Activated CD4-positive, alpha-beta memory T cell treated with anti-CD3 and anti-CD28 coated beads for 36 hours (primary cell): ENCODE measurements at places on chromosomes 3 and 15.
A peak's percentile ranks its signal among the peaks of the same experiment; 100 is the strongest.

DNA sequence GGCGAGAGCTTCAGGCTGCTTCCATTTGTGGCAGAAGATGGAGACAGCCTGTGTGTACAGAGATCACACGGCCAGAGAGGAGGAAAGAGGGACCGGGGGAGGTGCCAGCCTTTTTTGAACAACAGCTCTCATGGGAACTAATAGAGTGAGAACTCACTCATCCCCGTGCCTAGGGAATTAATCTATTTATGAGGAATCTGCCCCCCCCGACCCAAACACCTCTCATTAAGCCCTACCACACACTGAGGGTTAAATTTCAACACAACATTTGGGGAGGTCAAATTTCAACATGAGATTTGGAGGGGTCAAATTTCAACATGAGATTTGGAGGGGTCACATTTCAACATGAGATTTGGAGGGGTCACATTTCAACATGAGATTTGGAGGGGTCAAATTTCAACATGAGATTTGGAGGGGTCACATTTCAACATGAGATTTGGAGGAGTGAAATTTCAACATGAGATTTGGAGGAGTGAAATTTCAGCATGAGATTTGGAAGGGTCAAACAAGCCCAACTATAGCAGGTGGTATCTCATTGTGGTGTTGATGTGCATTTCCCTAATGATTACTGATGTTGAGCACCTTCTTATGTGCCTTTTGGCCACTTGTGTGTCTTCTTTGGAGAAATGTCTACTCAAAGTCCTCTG is 20.6 kb upstream of the RFTN1 start:
- DNase-seq = no peak

DNA sequence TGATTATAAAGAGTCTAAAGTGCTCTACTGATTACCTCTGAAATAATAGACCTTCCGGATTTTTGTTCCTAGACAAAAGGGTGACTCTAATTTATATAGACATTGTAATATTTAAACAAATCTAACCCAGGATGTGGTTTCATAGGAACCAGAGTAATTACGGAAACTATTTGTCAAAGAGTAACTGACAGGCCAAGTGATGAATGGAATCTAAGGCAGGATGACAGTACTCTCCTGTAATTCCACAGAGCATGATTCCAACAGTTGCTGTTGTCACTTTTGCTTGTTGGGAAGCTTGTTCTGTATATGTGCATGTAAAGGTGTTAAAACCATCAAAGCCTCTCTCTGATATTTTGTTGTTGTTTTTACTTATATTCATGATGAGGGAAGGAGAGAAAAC is 1141.0 kb downstream of the IGSF11 start:
- DNase-seq = no peak

GRCh38 chr3:188200481-188200880 is 46.5 kb downstream of the LPP start:
- no peak for DNase-seq

- no peak for DNase-seq
These were observed 274.0 kb downstream of the RYR3 start for GRCh38 chr15:33584797-33585196.

GRCh38 chr3:73021301-73021835 is 24.8 kb downstream of the PPP4R2 start:
- no peak for DNase-seq

DNA sequence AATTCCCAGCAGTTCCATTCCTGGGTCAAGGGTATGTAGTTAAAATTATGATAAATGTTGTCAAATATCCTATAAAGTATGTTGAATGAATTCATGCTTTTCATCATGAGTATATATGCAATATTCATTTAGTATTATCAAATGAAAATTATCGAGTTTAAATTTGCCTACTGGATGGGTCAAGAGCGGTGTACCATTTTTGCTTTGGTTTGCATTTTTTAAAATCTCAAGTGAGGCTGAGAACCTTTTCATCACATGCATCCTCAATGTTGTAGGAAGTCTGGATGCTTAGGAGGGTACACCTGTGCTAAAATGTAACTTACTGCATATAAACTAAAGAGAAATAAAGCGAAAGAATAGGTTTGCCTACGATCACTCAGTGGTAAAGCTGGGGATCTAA is 95.5 kb upstream of the MYO5C start:
- no peak for DNase-seq

GRCh38 chr3:151155409-151156128 is 47.4 kb downstream of the GPR171 start:
- DNase-seq = no peak

GRCh38 chr3:182115328-182116015 is 403.7 kb downstream of the SOX2 start:
- no peak for DNase-seq

DNA sequence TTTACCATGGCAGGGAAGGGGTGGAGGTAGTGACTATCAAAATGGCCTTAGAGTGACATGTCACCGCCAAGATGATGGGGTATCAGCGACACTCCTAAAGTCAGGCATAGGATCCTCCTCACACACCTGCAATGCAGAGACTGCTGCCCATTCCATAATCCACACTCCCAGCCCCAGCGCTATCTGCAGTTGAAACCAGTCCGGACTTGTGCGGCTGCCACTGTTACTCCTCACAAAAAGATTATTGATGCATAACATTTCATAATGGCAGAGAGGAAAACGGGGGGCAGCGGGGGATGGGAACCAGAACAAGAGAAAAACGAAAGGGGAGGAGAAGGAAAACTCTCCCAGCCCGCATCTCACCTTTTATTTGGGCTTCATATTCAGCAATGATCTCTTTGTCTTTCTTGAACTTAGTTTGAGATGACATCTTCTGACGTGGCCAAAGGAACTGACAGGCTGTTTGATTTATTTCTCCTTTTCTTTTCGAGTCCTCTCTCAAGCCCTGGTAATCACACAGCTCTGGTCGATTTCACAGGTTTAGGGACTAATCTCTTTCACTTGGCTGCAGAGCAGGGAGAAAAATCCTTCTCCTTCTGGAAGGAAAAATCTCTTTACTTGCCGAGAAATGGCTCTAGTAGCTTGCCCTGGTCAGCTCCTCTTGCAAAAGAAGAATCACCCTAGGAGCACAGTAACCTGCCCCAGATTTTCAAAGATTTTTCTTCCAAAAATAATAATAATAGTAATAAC is 749 bp downstream of the SRGAP3 start:
- no peak for DNase-seq

- peak; percentile 43 for DNase-seq
These were observed at the start of gene TRIM71 for GRCh38 chr3:32817558-32818228. TRIM71 (plus strand) TSS chr3:32817997; CDS start chr3:32818081, 84 bp downstream.

DNA sequence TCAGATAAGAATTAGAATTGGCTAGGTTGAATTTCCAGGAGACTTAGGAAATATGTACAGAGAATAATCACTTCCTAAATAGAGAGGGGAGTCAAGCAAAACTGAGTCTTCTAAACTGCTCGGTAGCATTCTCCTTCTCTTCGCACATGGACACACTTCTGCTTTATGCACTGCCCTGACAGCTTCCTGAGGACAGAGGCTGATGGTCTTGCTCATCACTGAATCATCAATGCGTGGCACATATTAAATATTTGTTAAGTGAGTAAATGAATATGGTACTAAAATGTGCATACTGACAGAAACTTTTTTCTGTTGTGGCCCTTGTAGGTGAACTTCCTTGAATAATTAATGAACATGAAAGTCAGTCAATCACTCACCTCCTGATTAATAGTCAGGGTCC is 315.5 kb downstream of the FHIT start:
- DNase-seq = no peak

DNA sequence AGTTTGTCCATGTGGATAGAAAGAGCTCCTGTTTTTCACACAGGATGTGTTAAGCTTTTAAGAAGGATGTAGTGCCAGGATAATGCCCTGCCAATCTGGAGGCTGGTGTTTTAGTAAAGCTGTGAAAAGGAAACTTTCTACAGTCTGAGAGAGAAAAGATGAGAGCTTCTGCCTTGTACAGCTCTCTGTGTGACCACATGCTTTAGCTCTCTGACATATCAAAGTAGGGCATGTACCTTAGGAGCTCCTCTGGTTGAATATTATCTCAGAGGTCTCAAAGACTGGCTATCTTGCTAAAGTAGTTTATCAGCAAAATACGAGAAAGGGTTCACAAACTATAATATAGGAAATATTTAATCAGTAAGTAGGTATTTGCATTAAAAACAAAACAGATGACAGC is 30.4 kb downstream of the CDIN1 start:
- DNase-seq = no peak

GRCh38 chr15:92809880-92810361 is 90.2 kb upstream of the CHD2 start:
- peak; percentile 58 for DNase-seq

DNA sequence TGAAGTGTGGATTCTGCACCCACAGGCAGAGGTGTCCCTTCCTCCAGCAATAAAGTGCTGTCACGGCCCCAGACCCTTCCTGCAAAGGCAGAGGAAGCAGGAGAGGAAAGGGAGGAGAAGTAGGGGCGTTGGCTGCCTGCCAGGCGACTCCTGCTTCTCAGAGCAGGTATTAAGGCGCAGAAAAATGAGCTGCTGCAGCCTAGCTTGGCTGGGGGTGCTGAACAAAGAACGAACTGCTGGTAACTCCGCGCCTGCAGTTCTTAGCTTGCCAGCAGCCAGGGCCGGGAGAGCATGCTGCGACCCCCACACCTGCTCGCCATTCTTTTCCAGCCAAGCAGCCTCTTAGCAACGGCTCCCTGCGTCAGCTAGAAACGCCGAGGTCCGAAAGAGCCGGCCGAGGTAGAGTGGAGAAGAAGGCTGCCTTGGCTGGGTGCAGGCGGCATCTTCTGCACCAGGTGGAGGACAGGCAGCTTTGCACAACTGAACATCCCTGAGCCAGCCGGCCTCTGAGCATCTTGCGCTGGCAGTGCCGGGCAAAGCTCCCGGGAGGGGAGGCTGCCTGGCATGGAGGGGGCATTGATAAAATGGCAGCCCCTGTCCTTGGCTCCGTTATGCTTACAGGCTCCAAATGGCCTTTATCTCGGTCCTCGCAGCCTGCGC is 296.0 kb downstream of the MEX3B start:
- no peak for DNase-seq

GRCh38 chr15:63939531-63940130 is 105.9 kb upstream of the HERC1 start:
- DNase-seq = peak; percentile 46

DNA sequence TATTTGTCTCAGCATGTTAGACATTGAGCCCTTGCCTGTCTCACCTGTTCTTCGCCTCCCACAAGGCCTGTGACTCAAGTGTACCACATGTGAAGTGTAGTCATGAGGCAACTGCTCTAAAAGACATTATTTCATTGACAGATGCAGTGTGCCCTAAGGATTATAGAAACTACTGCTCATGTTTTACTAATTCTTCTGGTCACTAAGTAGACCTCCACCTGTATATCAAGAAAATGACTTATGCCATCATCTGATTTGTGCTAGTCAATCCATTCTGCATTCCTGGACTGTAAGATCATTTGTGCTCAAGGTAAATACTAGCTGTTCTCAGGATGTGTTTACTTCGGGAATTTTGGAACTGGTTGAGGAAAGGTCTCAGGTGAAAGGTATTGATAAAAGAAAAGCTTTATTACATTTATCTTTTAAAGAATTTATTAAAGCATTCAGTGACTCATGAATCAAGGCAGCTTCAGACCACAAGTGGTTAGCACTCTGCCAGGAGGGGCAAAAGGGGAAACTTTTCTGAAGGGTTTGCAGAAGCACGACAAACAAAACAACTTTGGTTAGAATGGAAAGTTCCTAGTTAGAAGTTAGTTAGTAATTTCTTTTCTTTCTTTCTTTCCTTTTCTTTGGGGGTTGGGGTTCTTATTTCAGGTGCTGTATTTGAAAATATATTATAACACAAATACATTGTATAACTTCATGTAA is 465.3 kb upstream of the CBLB start:
- DNase-seq = peak; percentile 81

GRCh38 chr15:39936187-39936586 is 2.3 kb downstream of the EIF2AK4 start:
- DNase-seq = no peak

GRCh38 chr3:16477056-16477455 is 36.4 kb downstream of the RFTN1 start:
- no peak for DNase-seq

DNA sequence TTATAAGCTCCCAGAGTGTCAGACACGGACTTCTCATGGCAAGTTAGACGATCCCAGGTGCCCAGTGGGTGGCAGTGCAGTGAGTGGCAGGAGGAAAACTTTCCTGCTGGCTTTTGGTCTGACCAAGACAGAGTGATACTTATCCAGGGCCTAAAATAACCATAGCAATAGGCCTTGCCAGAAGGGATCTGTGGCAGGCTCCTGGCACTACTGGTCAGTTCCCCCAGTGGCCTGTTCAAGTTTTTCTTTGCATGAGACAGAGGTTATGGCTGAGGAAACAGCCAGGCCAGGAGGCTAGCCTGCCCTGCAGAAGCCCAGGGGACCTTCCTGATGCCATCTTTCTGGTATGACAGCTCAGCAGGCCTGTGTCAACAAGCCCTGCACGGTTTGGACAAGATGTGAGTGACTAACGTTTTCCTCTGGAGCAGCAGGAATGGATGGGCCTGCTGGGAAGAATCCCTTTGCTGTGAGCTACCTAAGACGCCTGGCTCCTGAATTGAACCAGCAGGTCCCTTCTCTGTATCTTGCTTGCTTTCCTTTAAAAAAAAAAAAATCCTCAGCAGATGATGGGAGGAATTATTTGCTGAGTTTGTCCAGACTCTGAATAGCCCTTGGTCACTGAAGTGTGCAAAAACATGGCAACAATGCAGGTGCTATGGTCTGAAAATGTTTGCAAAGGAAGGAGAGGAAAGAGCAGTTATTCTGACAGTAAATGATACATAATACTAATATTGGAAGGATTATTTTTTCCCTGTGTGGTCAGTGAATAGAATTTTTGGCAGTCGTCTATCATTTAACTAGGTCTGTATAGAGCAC is 18.0 kb downstream of the SCG5 start:
- DNase-seq = no peak

- no peak for DNase-seq
These were observed 45.6 kb downstream of the CCDC12 start for GRCh38 chr3:46930945-46931403.

GRCh38 chr15:75069301-75069925 is 46.0 kb downstream of the PPCDC start:
- DNase-seq = no peak

DNA sequence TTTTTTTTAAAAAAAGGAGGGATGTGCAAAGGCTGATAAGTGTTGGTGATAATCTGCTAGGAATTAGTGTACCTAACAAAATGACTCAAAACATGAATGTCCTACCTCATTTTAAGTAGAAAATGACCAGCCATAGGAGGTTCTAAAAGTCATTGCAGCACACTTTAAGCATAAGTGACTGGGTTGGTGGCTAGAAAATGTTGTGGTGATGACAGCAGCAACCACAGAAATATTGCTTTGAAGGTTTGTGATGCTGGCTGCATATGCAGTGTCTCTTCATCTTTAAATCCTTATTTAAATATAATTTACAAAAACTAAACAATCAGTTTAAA is 55.2 kb downstream of the CMSS1 start:
- DNase-seq = peak; percentile 50

GRCh38 chr15:63526401-63526800 is 22.0 kb downstream of the USP3 start:
- no peak for DNase-seq

- no peak for DNase-seq
These were observed 1099.5 kb downstream of the ROBO1 start for GRCh38 chr3:78668302-78668701.

GRCh38 chr15:57758560-57758959 is 52.0 kb downstream of the POLR2M start:
- no peak for DNase-seq

GRCh38 chr3:124805671-124806070 is 75.4 kb downstream of the UMPS start:
- no peak for DNase-seq

- DNase-seq = no peak
These were observed 16.2 kb downstream of the MB21D2 start for GRCh38 chr3:192901435-192901834.

- no peak for DNase-seq
These were observed 20.3 kb downstream of the NIT2 start for GRCh38 chr3:100354850-100355249.
